ENCODE measurements at places on chromosomes 2 and 18.

GRCh38 chr2:37376421-37377186 lies 32.2 kb downstream of the QPCT start:
- DNase-seq, result no peak

DNA sequence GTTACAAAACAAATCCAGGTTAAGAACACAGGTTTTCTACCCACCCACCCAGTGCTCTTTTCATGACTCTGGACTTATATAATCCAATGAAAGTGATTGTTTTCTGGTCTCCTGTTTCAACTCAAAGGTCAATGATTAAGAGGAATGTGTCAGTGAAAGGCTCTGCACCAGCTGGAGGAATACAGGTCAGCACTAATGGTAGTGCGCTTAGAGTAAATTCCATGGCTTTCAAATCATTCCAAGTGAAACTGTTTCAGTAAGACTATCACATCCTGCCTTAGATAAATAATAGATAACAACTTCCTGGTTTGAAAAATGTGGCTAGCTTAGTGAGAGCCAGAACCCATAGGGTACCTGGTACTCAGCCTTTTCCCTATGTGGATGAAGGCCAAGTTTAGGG lies 47.8 kb downstream of the SLC9A4 start:
- no peak for DNase-seq

DNA sequence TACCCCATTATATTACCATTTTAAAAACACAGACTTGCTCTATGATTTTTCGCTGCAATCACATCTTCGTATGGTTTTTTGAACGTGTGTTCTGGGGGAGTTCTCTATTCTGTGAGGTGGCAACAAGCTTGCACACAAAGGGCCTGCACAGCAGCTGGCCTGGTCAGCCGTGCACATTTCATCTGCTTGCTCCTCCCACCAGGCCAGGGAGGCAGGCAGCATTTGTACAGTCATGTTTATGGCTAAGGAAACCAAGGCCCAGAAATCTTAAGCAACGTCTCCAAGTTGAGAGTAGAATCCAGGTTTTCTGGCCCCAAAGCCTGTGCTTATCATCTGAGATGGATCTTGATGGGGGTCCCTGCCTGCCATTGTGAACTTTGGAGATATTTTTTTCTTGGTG lies 106.4 kb upstream of the SMIM21 start:
- DNase-seq, result no peak

GRCh38 chr18:3083766-3084165 lies 70.8 kb upstream of the LPIN2 start:
- no peak for DNase-seq

- DNase-seq, result no peak
Measured at GRCh38 chr2:165868211-165868610, 74.2 kb upstream of the GALNT3 start.

DNA sequence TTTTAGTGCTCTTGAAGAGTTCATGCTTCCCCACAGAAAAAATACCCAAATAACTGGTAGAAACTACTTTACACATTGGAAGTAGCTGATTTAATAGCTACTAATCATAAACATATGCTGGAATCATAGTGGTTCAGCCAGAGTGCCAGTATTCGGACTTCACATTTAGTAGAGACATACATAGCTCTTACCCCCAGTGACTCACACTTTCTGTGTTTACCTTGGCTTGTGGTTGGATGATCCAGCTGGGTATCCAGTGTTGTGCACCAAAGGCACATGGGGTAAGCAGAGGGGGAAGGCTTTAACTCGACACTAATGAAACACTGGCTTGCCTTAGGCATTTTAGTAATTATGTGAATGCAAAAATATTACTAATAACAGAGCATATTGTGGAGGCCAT lies 18.1 kb downstream of the ARHGAP28 start:
- no peak for DNase-seq

GRCh38 chr2:102975996-102976975 lies 214.5 kb downstream of the TMEM182 start:
- peak; percentile 13 for DNase-seq

DNA sequence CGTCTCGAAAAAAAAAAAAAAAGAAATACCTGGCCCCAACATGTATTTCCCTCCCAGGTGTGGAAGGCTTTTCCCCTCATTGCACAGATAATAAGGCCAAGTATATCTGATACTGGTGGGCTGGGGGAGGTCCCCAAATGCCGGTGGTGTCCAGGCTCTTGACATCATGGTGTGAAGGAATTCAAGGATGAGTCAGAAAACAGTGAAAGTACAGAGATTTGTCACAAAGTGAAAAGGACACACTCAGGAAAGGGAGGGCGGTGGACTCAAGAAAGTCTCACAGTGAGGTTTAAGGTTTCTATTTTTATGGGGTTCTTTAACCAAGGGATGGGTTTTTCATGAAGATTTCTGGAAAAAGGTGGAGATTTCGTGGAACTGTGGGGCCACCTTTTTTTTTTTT lies 37.8 kb upstream of the FZD5 start:
- no peak for DNase-seq

DNA sequence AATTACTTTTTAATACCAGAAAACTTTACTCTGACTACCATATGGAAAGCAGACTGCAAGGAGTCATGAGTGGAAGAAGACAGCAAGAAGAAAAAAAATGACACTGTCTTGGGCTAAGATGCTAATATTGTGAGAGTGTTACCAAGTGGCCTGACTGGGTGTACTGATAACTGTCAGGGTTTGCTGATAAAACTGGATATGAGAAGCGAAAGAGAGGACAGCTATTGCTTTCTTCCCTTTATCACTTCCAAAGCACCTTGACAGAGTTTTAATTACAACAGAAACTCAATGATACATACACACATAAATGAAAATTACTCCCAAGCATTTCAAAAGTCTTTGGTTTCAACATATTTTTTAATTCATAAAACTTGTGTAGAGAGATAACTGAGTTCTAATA lies 368.5 kb downstream of the ZEB2 start:
- DNase-seq, result no peak

Measured in GDM1 (cell line).